Prostate gland (tissue), 2 donors: ENCODE measurements at places on chromosomes 11 and 22. TPM values are rescaled to one million over a fixed set of nuclear protein-coding genes. Genes with fewer than 3 reads are reported as not detected.

Gene DUSP18
- 12.5 TPM for total RNA-seq

Gene SEC14L6
- total RNA-seq = 22.9 TPM

Gene ZDHHC8
- 36.6 TPM for total RNA-seq

DNA sequence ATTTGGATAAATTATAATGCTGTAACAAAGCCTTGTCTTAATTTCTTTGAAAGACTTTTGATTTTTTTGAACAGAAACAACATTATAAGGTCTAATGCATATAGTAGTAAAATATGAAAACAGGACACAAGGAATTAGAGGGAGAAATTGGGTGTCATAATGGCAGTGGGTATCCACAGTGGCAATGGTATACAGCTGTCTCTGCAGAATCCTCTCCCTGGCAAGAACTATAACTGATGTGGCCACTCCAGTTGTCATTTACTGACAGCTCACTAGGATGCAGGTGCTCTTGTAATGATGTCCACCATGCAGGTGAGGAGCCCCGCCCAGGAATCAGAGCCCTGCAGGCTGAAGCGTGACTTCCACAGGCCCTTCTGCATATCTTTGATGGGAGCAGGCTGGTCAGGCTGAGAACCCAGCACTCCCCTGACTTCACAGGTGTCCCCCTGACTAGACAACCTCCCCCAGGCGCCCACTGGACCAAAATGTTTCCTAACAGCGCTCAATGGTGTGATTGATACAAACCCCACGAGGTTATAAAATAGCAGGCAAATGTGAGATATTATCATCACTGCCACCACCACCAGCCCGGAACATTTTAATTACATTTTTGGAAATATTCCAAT is 32.8 kb upstream of the SERPIND1 start:
- DNase-seq = no peak

- DNase-seq = no peak
Observed at GRCh38 chr11:66330931-66331330, 5.3 kb downstream of the RIN1 start.

- DNase-seq = no peak
Observed at GRCh38 chr22:25797498-25798290, 55.7 kb downstream of the MYO18B start.

- DNase-seq = no peak
Observed at GRCh38 chr11:92569726-92570125, 345.1 kb downstream of the FAT3 start.

GRCh38 chr22:33539902-33540751 is 380.1 kb downstream of the LARGE1 start:
- DNase-seq = peak; percentile 82

GRCh38 chr11:78318321-78319114 is 99.1 kb downstream of the GAB2 start:
- no peak for DNase-seq

- no peak for DNase-seq
Observed at GRCh38 chr11:133966921-133967598, 10.3 kb upstream of the IGSF9B start.

GRCh38 chr11:133745791-133746190 is 99.5 kb downstream of the SPATA19 start:
- no peak for DNase-seq

DNA sequence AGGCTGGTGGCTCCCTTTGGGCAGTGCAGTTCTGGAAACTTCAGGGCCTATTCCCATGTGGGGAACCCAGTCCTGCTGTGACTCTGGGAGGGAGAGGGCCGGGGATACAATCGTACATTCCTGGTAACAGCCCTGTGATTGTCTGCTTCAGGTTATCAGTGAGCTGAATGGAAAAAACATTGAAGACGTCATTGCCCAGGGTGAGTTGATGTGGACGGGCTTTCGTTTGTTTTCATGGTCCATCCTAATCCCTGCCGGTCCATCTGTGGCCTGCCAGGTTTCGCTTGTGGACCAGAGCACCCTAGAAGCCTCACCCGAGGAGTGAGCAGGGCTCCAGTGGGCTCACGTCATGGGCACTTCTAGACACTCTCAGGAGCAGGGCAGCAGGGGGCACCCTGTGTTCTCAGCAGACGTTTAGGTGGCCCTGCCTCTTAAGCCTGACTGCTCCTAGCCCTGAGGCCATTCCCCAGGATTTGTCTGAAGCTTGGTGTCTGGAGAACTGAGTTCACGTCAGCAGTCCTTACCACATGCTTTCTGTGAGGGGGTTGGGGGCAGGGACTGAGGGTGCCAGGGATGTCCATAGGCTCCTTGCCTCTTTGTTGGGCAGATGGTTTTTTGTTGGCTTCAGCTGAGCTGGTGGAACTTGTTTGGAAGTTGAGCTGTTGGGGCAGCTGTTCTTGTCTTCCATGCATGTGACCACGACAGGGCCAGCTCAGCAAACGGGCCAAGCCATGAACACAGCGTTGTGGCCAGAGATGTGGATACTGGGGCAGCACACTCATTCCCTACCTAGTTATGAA is 1.9 kb downstream of the RPLP2 start:
- no peak for DNase-seq

DNA sequence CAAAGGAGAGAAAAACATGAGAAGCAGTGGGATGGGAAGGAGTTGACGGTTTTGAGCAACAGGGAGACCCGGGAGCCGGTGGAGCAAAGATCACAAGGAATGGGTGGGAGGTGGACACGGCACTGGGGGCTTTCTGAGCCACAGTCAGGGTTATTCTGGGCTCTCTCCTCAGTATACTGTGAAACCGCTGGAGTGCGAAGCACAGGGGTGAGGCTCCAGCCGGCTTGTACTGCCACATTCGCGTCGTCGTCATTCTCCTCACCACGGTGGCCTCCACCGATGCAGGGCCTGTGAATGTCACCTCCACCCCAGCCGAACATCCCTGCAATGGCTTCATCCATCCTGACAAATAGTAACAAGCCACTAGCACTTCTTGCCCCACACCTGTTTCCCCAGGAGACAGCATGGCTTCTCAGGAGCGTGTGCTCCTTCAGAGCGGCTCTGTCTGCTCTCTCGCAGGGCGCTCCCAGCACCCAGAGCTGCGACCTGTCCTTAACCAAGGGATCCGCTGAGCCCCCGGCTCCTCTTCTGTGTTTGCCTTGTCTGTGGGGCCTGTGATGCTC is 1165.3 kb downstream of the TBC1D22A start:
- no peak for DNase-seq

DNA sequence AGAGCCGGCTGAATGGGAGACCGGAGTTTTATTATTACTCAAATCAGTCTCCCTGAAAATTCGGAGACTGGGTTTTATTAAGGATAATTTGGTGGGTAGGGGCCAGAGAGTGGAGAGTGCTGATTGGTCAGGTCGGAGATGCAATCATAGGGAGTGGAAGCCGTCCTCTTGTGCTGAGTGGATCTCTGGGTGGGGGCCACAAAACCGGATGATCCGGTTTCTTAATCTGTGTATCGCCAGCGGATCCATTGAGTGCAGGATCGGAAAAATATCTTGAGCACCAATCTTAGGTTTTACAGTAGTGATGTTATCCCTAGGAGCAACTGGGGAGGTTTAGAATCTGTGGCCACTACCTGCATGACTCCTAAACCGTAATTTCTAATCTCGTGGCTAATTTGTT is 886 bp upstream of the NIPSNAP1 start:
- no peak for DNase-seq

DNA sequence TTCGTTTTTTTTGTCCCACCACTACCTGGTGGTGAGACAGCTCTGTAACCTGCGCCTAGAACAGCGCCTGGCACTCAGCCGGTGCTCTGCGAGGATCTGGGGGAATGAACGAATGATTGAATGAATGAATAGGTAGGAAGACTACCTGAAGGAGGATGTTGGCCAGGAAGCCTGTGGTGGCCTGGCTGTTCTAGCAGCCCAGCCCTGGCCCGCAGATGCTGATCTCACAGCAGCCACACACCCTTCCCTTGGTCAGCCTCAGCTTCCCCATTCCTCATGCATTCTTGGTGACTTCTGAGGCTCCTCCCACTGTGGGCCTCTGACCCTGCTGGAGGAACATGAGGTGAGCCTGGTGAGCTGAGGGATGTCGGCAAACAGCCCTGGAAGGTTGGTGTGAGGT is 3.7 kb downstream of the TRPM5 start:
- DNase-seq = no peak

GRCh38 chr11:11871991-11872401 is 30.2 kb downstream of the USP47 start:
- no peak for DNase-seq

DNA sequence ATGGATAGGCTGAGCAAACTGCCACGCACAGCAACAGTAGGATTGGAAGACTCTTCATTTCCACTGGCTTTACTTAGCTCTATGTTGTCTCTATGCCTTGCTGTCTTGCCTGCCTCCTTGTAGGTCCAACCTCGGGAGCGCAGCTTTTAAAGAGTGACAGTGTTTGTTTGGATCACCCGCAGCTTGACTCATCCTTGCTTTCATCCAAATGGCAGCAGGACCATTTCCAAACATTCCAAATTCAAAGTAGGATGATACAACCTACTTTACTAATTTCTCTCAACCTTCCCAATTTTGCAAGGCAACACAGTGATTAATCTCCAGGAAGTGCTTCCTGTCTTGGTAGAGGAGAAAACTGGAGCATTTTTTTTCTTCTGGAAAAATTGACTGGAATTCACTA is at the start of gene MMP3:
TSS of gene MMP3 (minus strand) at position 121 of the 400 bp plus-strand sequence. CDS start at position 58, 63 bp downstream.
- no peak for DNase-seq

DNA sequence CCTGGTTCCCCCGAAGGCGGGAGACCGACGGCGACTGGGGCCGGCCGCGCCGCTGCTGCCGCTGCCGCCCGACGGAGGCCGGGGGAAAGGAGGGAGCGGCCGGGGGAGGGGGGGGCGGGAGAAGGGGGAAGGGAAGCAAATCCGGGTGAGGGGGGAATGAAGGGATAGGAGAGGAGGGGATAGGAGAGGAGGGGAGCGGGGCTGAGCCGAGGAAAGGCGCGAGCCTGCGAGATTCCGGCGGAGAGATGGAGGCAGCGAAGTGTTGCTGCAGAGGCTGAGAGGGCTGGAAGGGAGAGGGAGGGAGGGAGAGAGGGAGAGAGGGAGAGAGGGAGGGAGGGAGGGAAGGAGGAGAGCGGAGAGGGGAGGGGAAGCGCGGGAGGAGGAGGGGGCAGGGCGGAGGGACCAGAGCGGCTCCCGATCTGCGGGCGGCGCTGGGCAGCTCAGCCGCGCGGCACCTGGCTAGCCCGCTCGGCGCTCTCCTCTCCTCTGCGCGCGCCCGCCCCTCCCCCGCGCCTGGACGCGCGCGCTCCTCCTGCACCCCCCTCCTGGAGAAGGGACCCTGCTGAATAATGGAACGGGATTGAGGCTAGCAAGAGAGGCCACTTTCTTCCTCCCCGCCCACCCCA is 52.3 kb downstream of the SLC22A12 start:
- no peak for DNase-seq
